Bronchial epithelial cell (primary cell): ENCODE measurements at places on chromosomes 4 and X. TPM values are rescaled to one million over a fixed set of nuclear protein-coding genes. Genes with fewer than 3 reads are reported as not detected.

GUCY1A1 gene
- total RNA-seq: 0.79 and 1.2 TPM in 2 replicates

- DNase-seq: no peak
Observed at GRCh38 chr4:71020611-71021010, 27.2 kb downstream of the DCK start.

GABRG1 gene
- not detected in 2 replicates for total RNA-seq

GRCh38 chr4:107098401-107098800 is 62.3 kb upstream of the DKK2 start:
- DNase-seq: peak; percentile 35

DNA sequence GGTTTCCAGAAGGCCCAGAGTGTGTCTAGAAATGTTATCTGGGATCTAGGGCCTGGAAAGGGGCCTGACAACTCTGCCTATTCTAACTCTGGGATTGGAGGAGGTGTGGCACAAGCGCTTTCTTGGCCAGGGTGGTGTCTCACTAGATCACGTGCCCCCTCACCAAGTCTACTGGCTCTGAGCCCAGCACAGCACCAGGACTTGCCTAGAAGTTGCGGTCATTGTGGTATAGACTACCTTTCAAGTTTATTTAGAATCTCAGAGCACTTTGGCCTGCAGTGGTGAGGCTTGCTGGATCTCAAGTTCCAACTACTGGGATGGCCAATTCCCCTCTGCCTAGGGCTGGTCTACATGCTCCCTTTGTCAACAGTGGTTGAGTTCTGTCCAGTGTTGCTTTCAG is 223.3 kb upstream of the MAGEB2 start:
- no peak for DNase-seq

GRCh38 chr4:101347267-101347556 is at the start of gene PPP3CA:
Gene PPP3CA, minus strand, starts transcription at chr4:101347526.
- no peak for DNase-seq

FMR1 gene
- total RNA-seq: 22.9 and 39.7 TPM in 2 replicates

PNMA6A gene
- 0.53 and 0.77 TPM in 2 replicates for total RNA-seq

DNA sequence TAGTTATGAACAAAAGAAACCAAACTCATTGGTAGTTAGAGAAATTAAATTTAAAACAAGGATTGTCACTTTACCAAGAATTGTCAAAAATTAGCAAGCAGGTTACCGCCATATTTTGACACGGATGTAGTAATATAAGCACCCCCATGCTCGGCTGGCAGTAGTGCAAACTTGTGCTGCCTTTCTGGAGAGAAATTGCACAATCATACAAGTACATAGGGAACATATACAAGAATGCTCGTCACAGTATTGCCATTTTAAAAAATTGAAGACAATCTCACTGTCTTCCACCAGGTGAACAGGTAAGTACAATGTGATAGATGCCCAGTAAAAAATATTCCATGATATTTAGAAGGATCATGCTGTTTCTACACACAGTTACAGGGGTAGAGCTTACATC is 55.6 kb upstream of the SLC39A8 start:
- no peak for DNase-seq

- no peak for DNase-seq
Observed at GRCh38 chr4:174860588-174860987, 31.5 kb upstream of the GLRA3 start.

PF4V1 gene
- 1.6 TPM in 1 of 2 replicates, not detected in the other for total RNA-seq

ADH1B gene
- total RNA-seq: 0.26 and 2.1 TPM in 2 replicates

DNA sequence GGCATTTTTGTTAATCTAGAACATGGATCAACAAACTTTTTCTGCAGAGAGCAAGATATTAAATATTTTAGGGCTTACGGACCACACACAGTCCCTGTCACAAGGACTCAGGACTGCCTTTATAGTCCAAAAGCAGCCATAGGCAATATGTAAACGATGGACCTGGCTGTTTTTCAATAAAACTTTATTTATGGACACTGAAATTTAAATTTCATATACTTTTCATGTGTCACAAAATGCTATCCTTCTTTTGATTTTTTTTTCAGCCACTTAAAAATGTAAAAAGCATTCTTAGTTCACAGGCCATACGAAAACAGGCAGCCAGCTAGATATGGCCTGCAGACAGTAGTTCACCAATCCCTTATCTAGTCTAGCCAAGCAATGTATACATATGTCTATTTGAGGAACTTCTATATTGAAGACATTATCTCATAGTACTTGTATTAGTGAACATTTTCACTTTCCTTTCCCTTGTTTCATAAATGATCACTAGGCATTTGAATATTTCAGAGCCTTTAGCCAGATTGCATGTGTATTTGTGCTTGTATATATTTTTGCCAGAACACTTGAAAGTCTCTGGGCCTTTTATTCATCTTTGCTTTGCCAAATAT is 350.9 kb downstream of the RPA4 start:
- DNase-seq: no peak

DNA sequence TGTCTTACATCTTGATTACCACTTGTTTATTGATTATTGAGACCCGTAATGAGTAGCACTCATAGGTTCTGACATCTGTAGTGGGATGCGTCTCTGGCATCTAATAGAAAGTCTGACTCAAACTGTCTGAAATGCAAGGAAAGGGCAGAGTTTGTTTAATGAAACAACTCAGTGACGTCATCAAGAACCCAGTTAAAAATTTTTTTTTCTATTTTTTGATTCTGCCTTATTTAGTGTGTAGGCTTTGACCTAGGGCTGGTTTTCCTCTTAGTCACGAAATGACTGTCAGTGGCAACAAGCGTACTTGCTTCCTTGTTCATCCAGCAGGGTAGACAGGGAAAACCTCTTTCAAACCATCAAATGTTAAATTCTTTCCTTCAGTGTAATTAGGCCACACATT is 3.1 kb upstream of the CDKL5 start:
- peak; percentile 74 for DNase-seq

- DNase-seq: no peak
Observed at GRCh38 chrX:77935886-77936285, 25.4 kb downstream of the ATP7A start.

DNA sequence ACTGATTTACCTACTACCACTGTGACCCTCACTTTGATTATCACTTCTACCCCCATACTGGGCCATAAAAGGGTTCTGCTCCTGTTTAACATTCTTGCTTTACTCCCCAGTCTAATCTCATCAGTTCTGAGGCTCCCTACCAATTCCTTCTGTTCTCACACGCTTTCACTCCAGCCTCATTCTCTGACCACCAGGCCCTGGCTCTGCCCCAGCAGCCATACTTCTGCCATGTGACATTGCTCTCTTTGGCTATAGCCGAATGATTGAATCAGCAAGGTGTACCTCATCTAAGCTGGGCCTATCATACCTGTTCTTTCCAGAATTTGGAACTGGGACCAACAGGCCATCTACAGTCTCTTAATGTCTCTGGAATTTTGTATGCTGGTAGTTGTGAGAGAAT is 14.4 kb upstream of the ELF2 start:
- no peak for DNase-seq
